ENCODE measurements at places on chromosomes 7 and 10. TPM values are rescaled to one million over a fixed set of nuclear protein-coding genes. Genes with fewer than 3 reads are reported as not detected.

GRCh38 chr7:9217204-9217603 lies 783.8 kb downstream of the NXPH1 start:
- no peak for DNase-seq

- DNase-seq, result no peak
These were observed 50.6 kb downstream of the PARD3 start for GRCh38 chr10:34764472-34764946.

GRCh38 chr7:109950256-109950655 lies 1140.7 kb upstream of the LRRN3 start:
- no peak for DNase-seq

DNA sequence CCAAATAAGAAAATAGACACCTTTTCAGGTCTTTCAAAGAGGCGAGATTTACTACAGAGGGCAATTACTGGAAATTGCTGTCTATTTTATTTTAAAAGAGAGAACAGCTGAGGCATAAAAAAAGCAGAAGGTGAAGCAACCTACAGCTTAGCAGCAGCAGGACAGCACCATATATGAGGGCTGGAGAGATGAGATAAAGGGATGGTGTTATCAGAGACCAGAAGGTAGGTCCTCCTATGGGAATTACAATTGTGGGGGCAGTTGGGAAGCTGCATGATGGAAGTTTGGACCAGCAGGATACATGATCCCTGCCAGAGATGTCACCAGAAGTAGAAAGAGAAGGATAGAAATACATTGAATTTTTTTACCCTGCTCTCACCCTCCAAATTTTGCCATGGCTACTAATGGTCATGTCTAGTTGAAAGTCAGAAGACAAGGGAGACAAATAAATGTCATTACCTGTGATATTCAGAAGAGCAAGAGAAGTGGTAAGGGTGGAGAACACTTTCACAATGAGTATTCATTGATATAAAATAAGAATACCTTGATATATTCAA lies 77.2 kb upstream of the CALCR start:
- DNase-seq, result no peak

Gene CEP55
- 61.3 TPM for total RNA-seq

Gene SKAP2
- 7.2 TPM for total RNA-seq

DNA sequence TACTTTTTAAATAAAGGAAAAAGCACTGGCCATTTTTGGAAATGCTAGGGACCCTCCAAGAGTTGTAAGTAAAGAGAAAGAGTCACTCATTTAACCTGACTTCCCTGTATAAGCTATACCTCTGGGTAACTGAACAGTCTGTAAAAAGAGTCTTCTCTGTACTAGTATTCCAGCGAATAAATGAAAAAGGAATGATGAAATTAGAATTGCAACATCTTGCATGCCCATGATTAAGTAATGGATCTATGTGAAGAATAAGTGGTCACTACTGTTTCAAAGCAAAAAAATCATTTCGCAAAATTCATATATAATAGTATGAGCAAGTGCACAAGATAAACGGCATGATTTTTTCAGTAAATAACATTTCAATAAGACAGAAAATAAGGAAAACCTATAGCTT lies 116.8 kb downstream of the ZFAND4 start:
- DNase-seq, result no peak

- no peak for DNase-seq
These were observed 217.2 kb downstream of the PCLO start for GRCh38 chr7:82945480-82945879.

Gene WDR86
- total RNA-seq, result not detected

DNA sequence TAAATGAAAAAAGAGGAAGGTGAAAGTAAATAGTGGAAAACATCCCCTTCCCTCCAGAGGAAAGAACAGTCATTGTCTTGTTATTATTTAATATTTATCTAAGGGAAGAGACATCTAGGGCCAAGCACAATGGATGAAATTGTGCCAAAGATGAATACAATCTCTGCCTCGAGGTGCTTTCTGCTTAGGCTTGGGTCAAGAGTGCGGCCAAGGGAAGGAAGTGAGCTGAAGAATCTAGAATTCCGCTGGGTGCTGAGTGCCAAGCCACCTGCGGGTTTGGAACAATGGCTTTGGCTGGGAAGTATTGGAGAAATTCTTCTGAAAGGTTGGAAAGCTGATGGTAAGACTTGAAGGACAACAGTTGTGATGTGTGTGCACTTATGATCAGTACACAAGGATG lies 531.3 kb upstream of the FZD8 start:
- DNase-seq, result no peak

DNA sequence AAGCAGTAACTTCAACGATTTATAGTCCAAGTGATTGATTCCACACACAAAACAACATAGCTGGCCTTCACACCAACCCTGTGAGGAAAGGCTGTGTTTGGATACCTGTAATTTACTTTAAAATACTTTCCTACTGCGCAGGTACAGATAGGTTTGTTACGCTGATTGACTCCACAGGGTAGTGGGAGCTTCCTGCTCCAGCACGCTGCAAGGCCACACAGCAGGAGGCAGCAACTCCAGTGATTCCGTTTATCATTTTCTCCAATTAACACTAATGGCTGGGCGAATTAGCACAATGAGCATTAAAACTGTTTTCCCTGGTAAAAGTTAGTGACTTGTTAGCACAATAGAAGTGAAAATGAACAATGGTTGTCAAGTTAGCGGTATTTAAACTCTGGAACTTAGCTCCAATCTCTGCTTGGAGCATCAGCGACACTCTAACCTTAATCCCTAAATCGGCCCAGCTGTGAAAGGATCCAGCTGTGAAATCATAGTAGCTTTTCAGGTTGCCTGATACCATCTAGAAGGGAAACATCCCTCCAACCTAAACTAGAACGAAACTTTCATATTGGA lies 959 bp downstream of the DCLRE1C start:
- no peak for DNase-seq

Measured in activated naive CD4-positive, alpha-beta T cell treated with anti-CD3 and anti-CD28 coated beads, Interleukin-2, amount 50 U/mL, for 72 hours (primary cell).